ENCODE measurements at places on chromosomes 2 and 18. TPM values are rescaled to one million over a fixed set of nuclear protein-coding genes. Genes with fewer than 3 reads are reported as not detected.

DNA sequence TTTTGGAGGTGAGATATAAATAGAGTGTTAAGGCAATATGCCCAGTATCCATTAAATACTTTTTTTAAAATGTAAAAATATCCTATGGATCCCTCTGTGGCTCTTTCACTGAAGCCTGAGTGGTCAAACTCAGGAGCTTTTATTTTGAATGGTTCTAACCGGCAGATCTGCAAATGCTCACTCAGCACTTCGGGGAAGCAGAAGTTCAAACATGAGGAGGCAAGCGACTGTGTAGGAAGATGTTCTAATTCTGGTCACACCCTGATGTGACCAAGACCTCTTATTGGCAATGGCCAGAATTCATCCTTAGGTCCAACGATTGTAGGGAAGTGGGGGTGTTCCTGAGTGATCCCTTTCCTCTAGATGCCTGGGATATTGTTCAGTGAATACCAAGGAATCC lies 168.8 kb downstream of the CDCA7 start:
- H3K27ac ChIP-seq, result no peak overlapping the region
- no peak for DNase-seq
- H3K4me1 ChIP-seq, result no peaks in the 10 kb centered on the region
- H3K36me3 ChIP-seq, result no peaks in the 10 kb centered on the region
- H3K4me3 ChIP-seq, result no peak overlapping the region

DNA sequence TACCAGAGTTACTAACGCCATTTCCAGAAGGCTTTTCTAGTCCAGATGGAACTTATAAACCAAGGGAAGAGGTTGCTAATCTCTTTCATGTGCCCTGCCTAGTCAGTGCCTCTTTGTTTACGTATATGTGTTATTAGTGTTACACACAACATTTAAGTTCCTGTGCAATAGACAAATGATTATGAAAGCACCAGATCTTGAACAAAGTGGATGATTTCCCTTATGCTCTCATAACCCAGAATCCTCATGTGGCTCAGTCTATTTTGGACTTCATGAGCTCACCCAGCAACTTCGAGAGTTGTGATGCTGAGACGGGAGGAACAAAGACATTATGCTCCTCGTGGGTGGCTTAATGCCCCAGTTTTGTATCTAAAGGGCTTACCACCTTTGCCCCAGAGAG lies 214.4 kb upstream of the SP5 start:
- DNase-seq, result no peak
- peaks cover 3% of the 10 kb centered on the region for H3K4me1 ChIP-seq
- H3K36me3 ChIP-seq, result no peaks in the 10 kb centered on the region
- no peak overlapping the region for H3K4me3 ChIP-seq
- no peak overlapping the region for H3K27ac ChIP-seq

GRCh38 chr18:2417861-2418610 lies 153.3 kb downstream of the METTL4 start:
- no peak for DNase-seq
- H3K27ac ChIP-seq, result no peak overlapping the region
- no peaks in the 10 kb centered on the region for H3K36me3 ChIP-seq

- peak overlapping the region; percentile 66 for H3K27ac ChIP-seq
- H3K4me1 ChIP-seq, result peaks cover 81% of the 10 kb centered on the region
Observed at GRCh38 chr2:69601179-69601612, 42.3 kb downstream of the AAK1 start.

DNA sequence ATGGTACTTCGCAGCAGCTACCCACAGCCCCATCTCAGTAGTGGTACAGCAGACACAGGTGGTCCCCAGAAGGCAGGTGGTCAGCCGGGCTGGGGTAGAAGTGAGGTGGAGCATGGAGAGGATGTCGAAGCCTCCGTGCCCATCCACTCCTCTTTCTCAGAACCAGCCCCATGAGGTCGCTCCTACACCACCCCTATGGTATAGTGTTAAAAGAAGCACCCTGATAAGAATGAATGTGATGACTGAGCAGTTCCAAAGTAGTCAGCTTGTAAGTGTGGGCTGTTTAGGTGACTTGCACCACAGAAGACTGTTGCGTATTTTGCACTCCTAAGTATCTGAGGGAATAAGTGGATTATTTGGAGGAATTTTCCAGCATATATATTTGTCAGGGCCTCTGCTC lies 111.3 kb downstream of the WDSUB1 start:
- no peak overlapping the region for H3K27ac ChIP-seq
- H3K36me3 ChIP-seq, result no peaks in the 10 kb centered on the region
- H3K27me3 ChIP-seq, result no peaks in the 10 kb centered on the region
- DNase-seq, result no peak

GRCh38 chr2:207202645-207203044 lies 36.9 kb upstream of the KLF7 start:
- no peak for DNase-seq
- peaks cover 4% of the 10 kb centered on the region for H3K4me1 ChIP-seq
- H3K27me3 ChIP-seq, result no peaks in the 10 kb centered on the region
- no peak overlapping the region for H3K4me3 ChIP-seq
- H3K27ac ChIP-seq, result no peak overlapping the region
- no peaks in the 10 kb centered on the region for H3K36me3 ChIP-seq

- no peak overlapping the region for H3K4me3 ChIP-seq
- H3K27ac ChIP-seq, result no peak overlapping the region
- DNase-seq, result no peak
Observed at GRCh38 chr2:113705982-113706523, 50.4 kb downstream of the SLC35F5 start.

- H3K36me3 ChIP-seq, result no peaks in the 10 kb centered on the region
- no peak overlapping the region for H3K27ac ChIP-seq
- no peak overlapping the region for H3K4me3 ChIP-seq
Observed at GRCh38 chr2:219782737-219783348, 155.4 kb downstream of the SLC4A3 start.

DNA sequence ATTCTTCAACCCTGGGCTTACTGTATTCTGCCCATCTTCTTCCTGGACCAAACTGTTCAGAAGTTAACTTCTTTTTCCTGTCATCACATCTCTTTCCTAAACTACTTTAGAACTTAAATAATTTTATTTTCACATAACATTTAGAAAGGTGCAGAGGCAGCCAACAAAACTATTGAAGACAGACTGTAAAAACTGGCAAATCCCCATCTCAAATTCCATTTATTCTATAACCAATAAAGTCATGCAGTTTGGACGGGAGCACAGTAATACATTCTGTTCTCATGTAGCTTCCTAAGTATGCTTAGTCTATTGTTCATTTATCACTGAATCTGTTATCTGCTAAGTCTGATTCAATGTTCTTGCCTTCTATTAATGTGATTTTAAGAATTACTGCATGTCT lies 99.1 kb downstream of the SMAD2 start:
- DNase-seq, result no peak
- H3K4me3 ChIP-seq, result no peak overlapping the region
- H3K27ac ChIP-seq, result peak overlapping the region; percentile 0
- peaks cover 5% of the 10 kb centered on the region for H3K4me1 ChIP-seq
- peaks cover 14% of the 10 kb centered on the region for H3K36me3 ChIP-seq
- H3K27me3 ChIP-seq, result no peaks in the 10 kb centered on the region

DNA sequence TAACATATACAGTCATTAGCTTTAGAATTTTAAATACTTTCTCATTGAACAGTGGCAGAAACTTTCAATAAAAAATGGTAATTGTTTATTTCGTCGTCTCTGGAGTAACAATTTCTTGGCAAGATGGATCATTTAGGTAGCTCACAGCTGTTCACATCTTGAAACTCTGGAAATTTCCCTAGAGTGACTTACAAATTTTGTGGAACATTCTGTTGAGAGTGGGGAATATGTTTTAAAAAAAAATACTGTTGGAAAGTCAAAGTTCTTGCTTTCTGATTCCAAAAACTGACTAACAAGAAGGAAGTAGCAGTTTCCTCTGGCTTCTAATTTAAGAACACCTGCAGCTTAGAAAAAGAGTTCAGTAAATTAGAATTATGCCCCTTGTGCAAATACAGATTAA lies 11.2 kb upstream of the CALCRL start:
- no peaks in the 10 kb centered on the region for H3K4me1 ChIP-seq
- H3K27me3 ChIP-seq, result no peaks in the 10 kb centered on the region
- H3K36me3 ChIP-seq, result no peaks in the 10 kb centered on the region
- H3K27ac ChIP-seq, result no peak overlapping the region
- H3K4me3 ChIP-seq, result no peak overlapping the region

- no peaks in the 10 kb centered on the region for H3K27me3 ChIP-seq
- peak; percentile 4 for DNase-seq
- H3K27ac ChIP-seq, result peak overlapping the region; percentile 95
- peaks cover 27% of the 10 kb centered on the region for H3K36me3 ChIP-seq
Observed at GRCh38 chr2:86622519-86623042, 1.1 kb downstream of the RNF103 start.

GRCh38 chr18:7684966-7685365 lies 117.8 kb downstream of the PTPRM start:
- H3K27ac ChIP-seq, result no peak overlapping the region
- DNase-seq, result no peak
- H3K4me1 ChIP-seq, result no peaks in the 10 kb centered on the region
- no peaks in the 10 kb centered on the region for H3K27me3 ChIP-seq

- no peaks in the 10 kb centered on the region for H3K4me1 ChIP-seq
- no peak overlapping the region for H3K4me3 ChIP-seq
- no peaks in the 10 kb centered on the region for H3K36me3 ChIP-seq
- H3K27ac ChIP-seq, result no peak overlapping the region
- peaks cover 5% of the 10 kb centered on the region for H3K27me3 ChIP-seq
Observed at GRCh38 chr2:85525567-85525966, 13.4 kb upstream of the MAT2A start.

- H3K27ac ChIP-seq, result peak overlapping the region; percentile 95
- DNase-seq, result peak; percentile 26
- no peaks in the 10 kb centered on the region for H3K27me3 ChIP-seq
- H3K4me3 ChIP-seq, result peak overlapping the region; percentile 91
Observed at GRCh38 chr2:85886590-85886989, 2.2 kb downstream of the ST3GAL5 start.

GRCh38 chr18:74196220-74197119 lies 48.1 kb downstream of the TIMM21 start:
- H3K27ac ChIP-seq, result peak overlapping the region; percentile 83
- peak; percentile 33 for DNase-seq
- H3K4me1 ChIP-seq, result peaks cover 7% of the 10 kb centered on the region

DNA sequence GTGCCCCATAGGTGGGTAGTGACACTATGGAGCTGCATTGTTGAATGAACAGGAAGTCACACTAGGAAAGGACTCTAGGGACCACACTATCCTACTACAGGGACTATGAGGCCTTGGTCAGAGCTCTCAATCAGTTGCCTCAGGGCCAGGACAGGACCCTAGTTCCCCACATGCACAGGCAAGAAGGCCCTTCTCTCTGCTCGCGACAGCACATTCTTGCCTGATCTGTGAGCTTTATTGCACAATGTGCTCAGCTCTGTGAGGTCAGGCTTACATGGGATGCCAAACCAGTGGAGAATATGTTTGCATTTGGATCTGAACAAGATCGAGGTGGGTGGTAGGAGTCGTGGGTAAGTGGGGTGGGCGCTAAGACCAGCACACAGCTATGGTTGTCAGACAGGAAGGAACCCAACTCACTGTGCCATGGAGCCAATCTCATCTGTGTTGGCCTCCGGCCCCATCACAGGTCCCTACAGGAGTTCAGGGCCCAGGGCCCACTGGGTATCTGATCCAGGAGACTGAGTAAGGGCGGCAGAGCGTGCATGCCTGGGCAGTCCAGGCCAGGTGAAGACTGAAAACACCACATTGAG lies 8.0 kb downstream of the PCARE start:
- no peak overlapping the region for H3K4me3 ChIP-seq
- H3K27ac ChIP-seq, result no peak overlapping the region
- H3K27me3 ChIP-seq, result no peaks in the 10 kb centered on the region
- no peak for DNase-seq
- H3K4me1 ChIP-seq, result no peaks in the 10 kb centered on the region

DNA sequence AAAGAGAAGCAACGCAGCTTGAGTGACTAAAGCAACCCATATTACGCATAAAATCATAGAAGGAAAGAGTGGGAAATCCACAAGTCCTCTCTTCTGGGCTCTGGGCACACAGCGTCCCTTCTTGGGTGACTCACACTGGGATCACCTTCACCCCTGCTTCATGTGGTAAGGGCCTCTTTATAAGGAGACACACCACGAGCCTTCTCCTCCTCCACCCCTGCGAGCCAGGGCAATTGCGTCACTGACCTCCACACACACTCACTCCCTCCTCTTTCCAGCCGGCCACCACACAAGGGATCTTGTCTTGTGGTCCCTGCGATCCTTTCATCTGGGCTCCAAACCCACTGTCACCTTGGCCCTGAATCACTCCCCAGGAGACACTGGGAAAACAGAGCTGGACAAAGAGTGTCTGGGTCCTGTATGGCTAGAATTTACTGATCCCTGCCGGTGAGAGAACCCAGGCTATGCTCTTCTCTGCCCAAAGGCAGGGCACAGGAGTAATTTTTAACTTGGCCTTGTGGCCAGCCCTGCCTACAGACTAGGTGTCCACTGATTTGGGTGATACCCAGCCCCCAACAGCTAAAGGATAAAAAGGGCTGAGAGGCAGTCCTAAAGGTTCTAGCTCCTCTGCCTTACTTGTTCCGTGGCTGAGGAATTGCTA lies 35.3 kb downstream of the NHEJ1 start:
- DNase-seq, result no peak

DNA sequence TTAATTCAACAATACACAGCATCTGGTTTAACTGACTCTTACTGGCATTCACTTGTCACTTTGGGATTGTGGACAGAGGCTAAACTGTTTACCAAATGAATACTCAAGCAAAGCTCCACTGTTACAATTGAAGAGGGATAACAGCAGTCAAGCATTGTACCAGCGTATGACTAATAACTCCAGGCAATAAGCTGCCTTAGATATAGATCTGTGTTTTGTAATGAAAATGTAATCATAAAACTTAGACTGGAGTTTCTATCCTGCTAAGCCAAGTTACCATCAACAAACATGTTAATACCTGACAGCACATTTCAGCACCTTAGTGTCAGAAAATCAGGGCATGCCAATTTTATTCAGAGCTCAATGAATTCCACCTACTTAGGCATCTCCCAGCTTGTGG lies 889.5 kb downstream of the EPHA4 start:
- no peak for DNase-seq
- H3K27me3 ChIP-seq, result peaks cover 9% of the 10 kb centered on the region
- no peaks in the 10 kb centered on the region for H3K36me3 ChIP-seq
- no peak overlapping the region for H3K4me3 ChIP-seq
- no peak overlapping the region for H3K27ac ChIP-seq
- no peaks in the 10 kb centered on the region for H3K4me1 ChIP-seq

GRCh38 chr18:26802330-26803200 lies 62.9 kb downstream of the AQP4 start:
- H3K27ac ChIP-seq, result no peak overlapping the region
- no peaks in the 10 kb centered on the region for H3K36me3 ChIP-seq
- no peak for DNase-seq

- peak overlapping the region; percentile 64 for H3K4me3 ChIP-seq
- DNase-seq, result no peak
- H3K27ac ChIP-seq, result no peak overlapping the region
- peaks cover 3% of the 10 kb centered on the region for H3K4me1 ChIP-seq
- no peaks in the 10 kb centered on the region for H3K36me3 ChIP-seq
Observed at GRCh38 chr2:17879137-17879912, 858 bp downstream of the KCNS3 start.

GRCh38 chr2:223612501-223612900 lies 10.3 kb upstream of the SCG2 start:
- H3K27me3 ChIP-seq, result peaks cover 42% of the 10 kb centered on the region
- H3K36me3 ChIP-seq, result no peaks in the 10 kb centered on the region
- no peak overlapping the region for H3K4me3 ChIP-seq

Gene TMEFF2
- polyA plus RNA-seq, result not detected

Gene NR4A2
- 20.1 TPM for polyA plus RNA-seq

Gene ADD2
- polyA plus RNA-seq, result 4.7 TPM

Gene CCBE1
- 0.36 TPM for polyA plus RNA-seq

Gene MYO3B
- not detected for polyA plus RNA-seq

Gene IL1B
- not detected for polyA plus RNA-seq

Gene SRD5A2
- not detected for polyA plus RNA-seq

Gene PLGLB2
- 1.0 TPM for polyA plus RNA-seq

Data from naive thymus-derived CD8-positive, alpha-beta T cell (primary cell).